DMS79 (cell line): ENCODE measurements at places on chromosomes 6 and 20.

DNA sequence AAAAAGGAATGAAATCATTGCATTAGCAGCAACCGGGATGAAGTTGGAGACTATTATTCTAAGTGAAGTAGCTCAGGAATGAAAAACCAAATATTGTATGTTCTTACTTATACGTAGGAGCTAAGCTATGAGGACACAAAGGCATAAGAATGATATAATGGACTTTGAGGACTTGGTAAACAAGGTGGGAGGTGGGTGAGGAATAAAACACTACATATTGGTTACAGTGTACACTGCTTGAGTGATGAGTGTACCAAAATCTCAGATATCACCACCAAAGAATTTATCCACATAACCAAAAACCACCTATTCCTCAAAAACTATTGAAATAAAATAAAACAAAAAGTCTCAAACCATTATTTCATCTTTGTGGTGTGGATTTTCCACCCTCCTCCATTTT is 593.5 kb downstream of the TENT5A start:
- DNase-seq: no peak

- DNase-seq: no peak
Measured at GRCh38 chr6:158027590-158028285, 46.1 kb downstream of the SYNJ2 start.

- no peak for DNase-seq
Measured at GRCh38 chr6:227074-227782, 65.1 kb upstream of the DUSP22 start.

GRCh38 chr20:325889-326644 is 715 bp downstream of the SOX12 start:
- no peak for DNase-seq

- peak; percentile 56 for DNase-seq
Measured at GRCh38 chr6:158474961-158475343, 84.9 kb upstream of the TMEM181 start.

GRCh38 chr6:15768999-15769398 is 106.2 kb upstream of the DTNBP1 start:
- no peak for DNase-seq

GRCh38 chr20:54623991-54624569 is 148.7 kb downstream of the DOK5 start:
- DNase-seq: no peak

DNA sequence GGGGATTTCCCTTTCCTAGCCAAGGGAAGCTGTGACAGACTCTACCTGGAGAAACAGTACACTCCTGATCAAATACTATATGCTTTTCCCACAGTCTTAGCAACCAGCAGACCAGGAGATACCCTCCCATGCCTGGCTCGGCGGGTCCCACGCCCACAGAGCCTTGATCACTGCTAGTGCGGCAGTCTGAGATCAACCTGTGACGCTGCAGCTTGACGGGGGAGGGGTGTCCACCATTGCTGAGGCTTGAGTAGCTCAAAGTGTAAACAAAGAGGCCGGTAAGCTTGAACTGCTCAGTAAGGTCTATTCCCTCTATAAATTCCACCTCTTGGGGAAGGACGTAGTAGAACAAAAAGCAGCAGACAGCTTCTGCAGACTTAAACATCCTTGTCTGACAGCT is 63.2 kb downstream of the WASF1 start:
- DNase-seq: no peak

DNA sequence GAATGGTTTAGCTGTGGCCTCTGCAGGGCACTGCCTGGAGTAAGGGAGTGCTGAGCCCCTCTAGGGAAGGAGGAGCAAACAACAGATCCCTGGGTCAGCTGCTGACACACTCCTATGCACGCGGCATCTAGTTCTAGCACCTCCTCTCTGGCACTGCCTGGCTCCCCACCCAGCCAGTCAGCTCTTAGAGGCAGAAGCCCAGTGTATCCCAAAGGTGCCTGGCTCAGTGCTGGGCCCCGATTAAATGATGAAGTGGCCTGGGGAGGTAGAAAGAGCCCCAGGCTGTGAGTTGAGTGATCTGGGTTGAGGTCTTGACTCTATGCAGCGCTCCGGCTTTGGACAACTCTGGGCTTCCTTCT is 7.6 kb upstream of the VEGFA start:
- no peak for DNase-seq

- DNase-seq: no peak
Measured at GRCh38 chr20:40274912-40275533, 414.0 kb downstream of the MAFB start.

- DNase-seq: no peak
Measured at GRCh38 chr20:32621071-32621890, 36.1 kb upstream of the NOL4L start.

DNA sequence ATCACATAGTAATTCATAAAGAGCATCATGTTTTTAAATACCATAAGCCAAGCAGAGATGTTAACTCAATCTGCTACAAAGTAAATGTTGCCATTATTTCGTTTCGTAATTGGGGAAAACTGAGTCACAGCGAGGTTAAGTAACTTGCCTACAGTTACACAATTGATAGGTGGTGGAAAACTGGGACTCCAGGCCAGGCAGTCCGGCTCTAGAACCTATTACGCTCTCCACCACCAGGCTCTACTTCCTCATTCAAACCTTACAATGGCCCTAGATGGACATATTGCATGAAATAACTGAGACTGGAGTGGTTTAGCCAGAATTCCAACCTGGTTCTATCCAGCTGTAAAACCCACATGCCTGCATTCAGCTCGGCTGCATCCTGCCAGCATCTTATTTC is 58.2 kb downstream of the LINC00237 start:
- DNase-seq: no peak

GRCh38 chr6:168292826-168293225 is 26.8 kb downstream of the DACT2 start:
- peak; percentile 60 for DNase-seq

DNA sequence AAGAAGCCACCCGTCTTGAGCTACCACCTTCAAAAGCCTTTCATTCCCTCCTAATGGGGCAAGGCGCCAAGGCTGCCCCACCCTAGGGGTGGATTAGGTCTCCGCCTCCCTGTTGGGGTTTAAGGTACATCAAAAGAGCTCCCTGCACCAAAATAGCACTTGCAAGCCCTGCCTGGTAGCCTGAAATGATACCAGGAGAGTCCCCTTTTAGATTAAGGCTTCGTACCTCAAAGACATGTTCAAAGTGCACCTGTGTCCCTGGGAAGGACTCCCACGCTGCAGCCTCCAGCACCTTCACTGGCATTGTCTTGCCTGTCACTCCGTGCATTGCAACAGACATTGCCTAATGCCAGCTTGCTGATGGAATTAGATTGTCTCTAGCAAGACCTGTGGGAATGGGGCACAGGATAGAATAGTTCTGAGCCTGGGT is 15.7 kb upstream of the CDKN1A start:
- no peak for DNase-seq

DNA sequence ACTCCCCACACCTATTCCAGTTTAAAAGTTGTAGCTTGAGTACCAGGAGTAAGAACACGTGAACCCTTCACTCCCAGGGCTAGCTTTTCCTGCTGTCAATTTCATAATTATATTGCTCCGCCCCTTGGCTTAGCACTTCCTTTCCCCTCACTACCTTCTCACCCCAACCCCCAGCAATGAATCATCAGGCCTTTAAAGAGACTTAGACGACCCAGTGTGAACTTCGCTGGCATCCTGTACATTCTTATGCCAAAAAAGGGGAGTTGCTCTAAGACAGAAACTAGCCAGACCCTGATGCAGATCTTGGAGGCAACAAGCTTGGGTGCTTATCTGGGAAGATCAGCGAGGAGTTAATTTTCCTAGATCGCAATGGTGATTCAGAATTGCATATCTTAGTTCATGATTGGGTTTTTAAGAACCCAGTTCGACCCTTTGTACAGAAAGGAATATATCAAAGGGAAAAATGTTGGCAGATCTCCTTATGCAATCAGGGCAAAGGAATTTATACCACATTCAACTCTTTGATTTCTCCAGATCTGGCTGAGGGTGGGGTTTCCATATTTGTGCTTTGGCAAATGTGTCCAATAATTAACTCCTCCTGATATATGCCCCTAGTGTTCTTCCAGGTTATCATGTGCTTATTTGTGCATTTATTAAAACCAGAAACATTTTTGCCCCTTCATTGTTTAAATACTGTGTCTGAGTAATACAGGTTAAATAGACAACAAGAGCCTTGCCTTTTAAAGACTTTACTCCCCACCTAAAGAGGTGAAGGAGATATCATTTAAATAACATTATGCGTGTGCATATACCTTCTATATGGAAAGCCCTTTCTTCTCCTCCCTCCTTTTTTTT is 8.1 kb upstream of the ATXN1 start:
- no peak for DNase-seq

DNA sequence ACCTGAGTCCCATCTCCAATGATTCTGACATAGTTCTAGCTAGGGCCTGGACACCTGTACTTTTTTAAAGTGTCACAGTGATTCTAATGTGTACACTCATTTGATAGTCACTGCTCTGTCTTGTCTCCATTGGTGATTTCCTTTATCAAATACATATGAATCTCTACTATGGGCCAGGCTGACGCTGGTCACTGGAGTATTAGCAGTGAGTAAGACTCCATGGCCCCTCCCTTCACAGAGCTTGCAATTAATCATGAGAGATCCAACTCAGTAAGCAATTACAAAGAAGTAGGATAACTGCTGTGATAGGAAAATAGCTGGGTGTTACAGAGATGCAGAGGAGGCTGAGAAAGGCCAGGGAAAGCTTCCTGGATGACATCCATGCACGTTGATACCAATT is 19.3 kb upstream of the SASH1 start:
- DNase-seq: no peak

GRCh38 chr6:88856566-88856965 is 106.9 kb downstream of the RNGTT start:
- no peak for DNase-seq

GRCh38 chr6:16471910-16472297 is 233.5 kb downstream of the GMPR start:
- DNase-seq: no peak

GRCh38 chr6:6494677-6495076 is 93.8 kb upstream of the LY86 start:
- no peak for DNase-seq

DNA sequence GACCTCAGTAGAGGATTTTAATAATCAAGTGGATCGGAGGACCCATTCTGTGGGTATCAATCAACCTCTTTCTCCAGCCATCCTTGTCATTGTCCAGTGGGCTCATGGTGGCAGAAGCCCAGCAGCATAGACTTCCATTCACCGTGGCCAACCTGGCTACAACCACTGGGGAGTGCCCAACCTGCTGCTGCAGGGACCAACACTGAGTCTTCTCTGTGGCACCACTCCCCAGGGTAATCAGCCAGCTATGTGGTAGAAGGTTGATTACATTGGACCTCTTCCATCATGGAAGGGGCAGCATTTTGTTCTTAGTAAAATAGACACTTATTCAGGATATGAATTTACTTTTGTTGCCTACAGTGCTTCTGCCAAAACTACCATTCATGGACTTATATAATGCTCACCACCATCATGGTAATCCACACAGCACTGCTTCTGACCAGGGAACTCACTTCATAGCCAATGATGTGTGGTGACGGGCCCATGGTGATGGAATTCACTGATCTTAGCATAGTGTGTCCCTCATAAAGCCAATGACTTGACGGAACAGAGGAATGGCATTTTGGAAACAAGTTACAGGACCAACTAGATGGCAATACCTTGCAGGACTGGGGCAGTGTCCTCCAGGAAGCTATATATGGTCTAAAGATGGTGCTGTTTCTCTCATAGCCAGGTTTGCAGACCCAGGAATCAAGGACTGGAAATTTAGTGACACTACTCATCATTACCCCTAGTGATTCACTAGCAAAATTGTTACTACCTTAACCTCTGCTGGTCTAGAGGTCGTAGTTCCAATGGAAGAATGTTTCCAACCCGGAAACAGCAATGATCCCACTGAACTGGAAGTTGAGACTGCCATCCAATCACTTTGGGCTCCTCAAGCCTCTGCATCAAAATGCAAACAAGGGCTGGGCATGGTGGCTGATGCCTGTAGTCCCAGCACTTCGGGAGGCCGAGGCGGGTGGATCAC is 7.6 kb downstream of the CD24 start:
- no peak for DNase-seq

DNA sequence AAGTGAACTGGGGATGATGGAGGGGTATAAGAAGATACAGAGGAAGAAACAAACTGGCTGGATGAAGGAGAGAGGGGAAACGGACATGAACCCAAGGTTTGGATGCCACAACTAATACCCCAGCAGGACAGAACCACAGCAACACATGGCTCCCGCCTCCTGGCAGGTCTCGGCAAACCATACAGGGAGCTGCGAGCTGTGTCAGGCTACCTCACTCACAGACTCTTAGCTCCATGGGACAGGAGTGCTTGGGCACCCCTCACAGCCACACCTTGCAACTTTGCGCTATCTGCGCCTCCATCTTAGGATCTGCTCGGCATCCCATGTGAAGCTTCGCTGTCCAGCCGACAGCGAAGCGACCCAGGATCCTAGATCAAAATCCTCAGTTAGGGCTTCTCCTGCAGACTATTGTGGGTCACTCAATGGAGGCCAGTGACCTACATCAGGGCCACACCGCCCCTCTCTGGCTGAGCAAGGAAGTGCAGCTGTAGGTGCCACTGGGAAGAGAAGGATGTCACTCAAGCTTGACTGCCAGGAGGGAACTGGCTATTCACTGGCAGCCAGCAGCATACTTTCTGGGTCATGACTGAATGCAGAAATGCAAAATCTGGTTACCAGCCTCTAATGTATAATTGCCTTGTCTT is 174.4 kb upstream of the RIN2 start:
- DNase-seq: no peak

DNA sequence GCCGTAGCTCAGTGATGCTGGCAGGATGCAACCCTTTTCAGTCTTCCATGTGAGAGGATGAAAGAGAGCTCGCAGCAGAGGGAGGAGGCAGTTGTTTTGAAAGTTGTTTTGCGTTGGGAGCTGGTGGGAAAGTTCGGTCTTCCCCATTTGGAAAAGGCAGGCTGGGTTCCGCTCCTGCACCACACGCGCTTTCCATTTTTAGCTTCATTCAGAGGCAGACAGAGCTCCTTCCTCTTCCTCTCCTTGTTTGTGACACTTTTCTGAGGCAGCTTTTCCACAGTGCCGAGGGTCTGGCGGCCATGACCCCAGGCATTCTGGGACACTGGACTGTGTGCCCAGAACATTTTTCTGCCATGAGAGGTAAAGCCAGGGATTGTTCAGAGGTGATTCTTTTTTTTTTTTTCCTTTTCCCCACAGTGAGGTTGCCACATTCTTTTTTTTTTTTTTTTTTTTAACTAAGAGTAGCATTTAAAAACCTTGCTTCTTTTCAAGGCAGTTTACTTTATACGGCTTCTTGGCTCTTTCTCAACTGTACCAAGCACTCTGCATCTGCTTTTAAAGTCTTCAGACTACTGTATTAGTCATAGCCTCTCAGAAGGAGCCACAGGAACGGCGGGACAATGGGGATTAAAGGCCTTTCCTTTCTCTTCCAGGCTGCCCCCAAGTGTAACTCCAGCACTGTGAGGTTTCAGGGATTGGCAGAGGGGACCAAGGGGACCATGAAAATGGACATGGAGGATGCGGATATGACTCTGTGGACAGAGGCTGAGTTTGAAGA is 1.6 kb downstream of the PRDM1 start:
- no peak for DNase-seq

DNA sequence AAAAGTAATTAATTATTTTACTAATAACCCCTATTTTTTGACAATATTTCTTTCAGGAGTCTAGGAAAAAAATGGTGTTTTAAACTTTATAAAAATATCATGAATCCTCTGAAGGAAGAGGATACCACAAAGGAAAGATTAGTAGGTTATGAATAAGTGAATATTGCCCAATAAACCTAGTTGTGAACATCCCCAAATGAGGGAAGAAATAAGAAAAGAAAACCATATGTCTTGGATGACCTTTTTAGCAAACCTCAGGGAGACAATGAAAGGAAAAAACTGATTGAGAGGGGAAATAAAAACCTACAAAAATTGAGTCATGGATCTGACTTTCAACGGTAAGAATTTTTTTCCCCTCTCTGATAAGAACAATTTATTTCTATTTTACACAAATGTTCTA is 34.4 kb downstream of the TENT5A start:
- DNase-seq: no peak
